ENCODE measurements at places on chromosomes 16 and 17. TPM values are rescaled to one million over a fixed set of nuclear protein-coding genes. Genes with fewer than 3 reads are reported as not detected.

The RNF222 gene
- total RNA-seq: not detected

The FBXW10 gene
- under 0.01 TPM for total RNA-seq

The GAN gene
- 10.3 TPM for total RNA-seq

The MYH13 gene
- not detected for total RNA-seq

DNA sequence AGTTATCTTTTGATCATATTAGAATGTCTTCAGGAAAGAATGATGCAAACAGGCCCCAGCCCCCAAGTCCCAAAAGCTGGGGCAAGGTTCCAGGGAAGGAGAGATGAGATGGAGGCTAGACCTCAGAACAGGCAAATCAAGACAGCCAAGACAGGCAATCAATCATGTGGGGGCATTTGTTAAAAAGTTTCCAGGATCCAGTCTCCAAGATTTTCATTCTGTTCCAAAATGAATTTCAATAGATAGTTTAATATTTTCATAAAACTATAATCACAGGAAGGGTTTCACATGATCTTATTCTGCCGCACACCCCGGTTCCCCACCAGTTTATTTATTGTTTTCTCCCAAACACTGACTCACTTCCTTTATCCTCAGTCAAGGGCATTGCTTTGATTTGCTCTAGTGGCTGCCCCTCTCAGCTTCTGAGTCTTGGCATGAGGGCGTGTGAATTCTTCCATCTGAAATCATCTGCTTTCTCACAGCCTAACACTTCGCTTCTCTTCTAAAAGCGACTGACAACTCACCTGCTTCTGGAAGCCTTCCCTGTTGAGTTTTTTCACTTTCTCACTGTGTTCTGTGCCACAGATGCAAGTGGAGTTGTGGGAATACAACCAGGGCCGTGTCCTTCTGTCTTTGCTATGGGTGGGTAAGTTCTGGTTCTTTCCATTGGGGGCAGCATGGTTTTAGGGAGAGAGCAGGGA, 12.2 kb upstream of the TERF2 start:
- DNase-seq: peak; percentile 37

- peak; percentile 87 for DNase-seq
Measured at GRCh38 chr16:58044266-58045019, 18.9 kb downstream of the MMP15 start.

- no peak for DNase-seq
Measured at GRCh38 chr17:38864636-38865398, 5.0 kb upstream of the LASP1 start.

The ACSM2A gene
- not detected for total RNA-seq

The KREMEN2 gene
- total RNA-seq: not detected

The SEPTIN1 gene
- not detected for total RNA-seq

GRCh38 chr17:73614256-73614655, 30.0 kb downstream of the SDK2 start:
- DNase-seq: peak; percentile 42

DNA sequence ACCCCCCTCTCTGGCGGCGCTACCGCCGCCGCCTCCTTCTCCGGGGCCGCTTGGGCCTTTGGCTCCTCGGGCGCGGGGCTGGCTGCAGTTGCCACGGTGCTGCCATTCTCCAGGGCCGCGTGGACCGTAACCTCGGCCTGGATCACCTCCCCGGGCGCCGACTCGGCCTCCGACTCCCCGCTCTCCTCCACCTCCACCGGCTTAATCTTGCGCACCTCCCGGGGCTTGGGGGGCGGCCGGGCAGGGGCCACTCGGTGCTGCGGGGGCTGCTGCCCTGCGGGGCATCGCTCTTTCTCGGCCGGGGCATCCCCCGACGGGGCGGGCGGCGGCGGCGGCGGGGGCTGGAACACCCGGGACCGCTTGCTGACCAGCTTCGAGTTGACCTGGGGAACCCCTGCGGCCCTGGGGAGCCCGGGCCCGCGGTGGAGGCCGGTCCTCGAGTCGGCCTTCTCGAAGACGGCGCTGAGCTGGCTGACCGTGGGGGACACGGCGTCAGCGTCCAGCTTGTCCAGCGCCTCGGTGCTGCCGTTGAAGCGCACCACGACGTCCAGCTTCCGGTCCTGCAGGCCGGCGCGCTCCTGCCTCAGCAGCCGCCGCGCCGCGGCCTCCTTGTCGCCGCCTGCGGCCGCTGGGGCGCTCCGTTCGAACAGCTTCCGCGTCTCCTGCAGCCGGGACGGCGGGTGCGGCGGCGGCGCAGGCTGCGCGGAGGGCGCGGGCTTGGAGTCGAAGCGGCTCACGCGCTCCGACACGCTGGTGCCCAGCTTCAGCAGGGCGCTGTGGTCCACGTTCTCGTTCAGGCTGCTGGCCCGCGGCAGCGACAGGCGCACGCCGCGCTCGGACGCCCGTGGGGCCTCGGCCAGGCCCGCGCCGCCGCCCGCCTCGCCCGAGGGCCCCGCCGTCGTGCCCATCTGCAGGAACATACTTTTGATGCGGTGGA, 792 bp downstream of the PPP1R9B start:
- peak; percentile 91 for DNase-seq

The CES5A gene
- total RNA-seq: not detected

GRCh38 chr16:10967986-10968385, 23.6 kb downstream of the CLEC16A start:
- no peak for DNase-seq

DNA sequence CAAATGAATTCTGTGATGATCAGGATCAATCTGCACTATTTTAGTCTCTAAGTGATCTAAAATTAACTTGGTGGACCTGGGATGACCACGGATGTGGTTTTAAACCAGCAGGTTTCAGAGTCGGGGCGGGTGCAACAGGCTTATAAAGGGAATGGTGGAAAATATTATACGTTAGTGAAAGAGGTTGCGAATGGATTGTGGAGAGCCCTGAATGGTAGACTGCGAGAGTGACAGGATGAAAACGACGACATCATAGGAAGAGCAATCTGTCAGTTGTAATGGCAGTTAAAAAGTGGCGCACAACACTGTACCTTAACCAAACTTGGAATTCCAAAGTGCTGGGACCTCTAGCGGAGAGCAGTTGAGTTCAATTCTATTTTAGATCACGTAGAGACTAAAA, 1.2 kb upstream of the CYB5B start:
- DNase-seq: no peak

The NKD1 gene
- total RNA-seq: under 0.01 TPM

The KRTAP4-6 gene
- total RNA-seq: not detected

The FNDC8 gene
- total RNA-seq: not detected

The RDM1 gene
- total RNA-seq: 0.36 TPM

DNA sequence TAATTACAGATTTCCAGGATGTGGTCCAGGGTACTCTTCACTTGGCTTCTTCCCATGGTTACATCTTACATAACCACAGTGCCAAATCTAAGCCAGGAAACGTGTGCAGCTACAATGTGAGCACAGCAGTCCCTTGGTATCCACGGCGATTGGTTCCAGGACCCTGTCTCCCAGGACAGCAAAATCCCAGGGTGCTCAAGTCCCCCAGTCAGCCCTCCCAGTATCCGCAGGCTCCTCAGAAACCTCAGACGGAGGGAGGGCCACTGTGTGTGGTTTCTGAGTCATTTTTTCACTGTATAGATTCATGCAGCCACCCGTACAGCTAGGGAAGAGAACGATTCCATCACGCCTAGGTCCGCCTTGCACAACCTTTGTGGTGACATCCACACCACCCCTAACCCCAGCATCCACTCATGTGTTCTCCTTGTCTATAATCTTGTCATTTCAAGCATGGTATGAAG, 11.1 kb upstream of the ATP2C2 start:
- peak; percentile 89 for DNase-seq

The FN3K gene
- total RNA-seq: 2.9 TPM

GRCh38 chr16:55900616-55901393, 25.6 kb upstream of the CES5A start:
- no peak for DNase-seq

GRCh38 chr16:2229091-2229490, 5.7 kb downstream of the E4F1 start:
- no peak for DNase-seq

The KRT25 gene
- not detected for total RNA-seq

DNA sequence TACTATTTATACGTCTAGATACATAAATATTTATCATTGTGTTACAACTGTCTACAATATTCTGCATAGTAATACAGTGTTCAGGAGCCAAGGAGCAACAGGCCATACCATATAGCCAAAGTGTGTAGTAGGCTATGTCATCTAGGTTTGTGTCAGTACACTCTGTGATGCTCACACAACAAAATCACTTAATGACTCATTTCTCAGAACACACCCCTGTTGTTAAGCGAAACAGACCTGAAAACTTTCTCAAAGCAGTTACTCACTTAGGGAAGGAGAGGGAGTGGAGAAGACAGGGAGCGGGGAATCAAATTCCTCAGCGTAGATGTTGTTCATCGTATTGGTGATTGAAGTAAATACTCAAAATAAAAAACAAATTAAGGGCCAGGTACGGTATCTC, 269.5 kb downstream of the STX8 start:
- DNase-seq: peak; percentile 47

GRCh38 chr17:16106161-16106891, 106.7 kb downstream of the TTC19 start:
- DNase-seq: peak; percentile 84

The CRISPLD2 gene
- total RNA-seq: 122 TPM

DNA sequence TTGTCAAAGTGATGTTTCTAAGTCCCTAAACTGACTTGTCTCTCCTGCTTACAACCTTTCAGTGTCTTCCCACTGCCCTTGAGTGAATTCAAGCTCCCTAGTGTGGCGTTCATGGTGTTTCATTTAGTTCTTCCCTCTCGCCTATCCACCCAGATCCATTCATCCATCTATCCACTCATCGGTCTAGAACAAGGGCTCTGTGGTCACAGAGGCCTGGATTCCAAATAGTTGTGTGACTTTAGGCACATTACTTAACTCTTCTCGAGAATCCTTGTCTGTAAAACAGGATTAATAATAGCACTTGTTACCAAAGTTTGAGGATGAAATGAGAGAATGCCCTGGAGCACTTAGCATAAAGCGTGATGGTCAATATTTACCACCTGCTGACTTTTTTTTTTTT, 870 bp upstream of the TAC4 start:
- peak; percentile 36 for DNase-seq

DNA sequence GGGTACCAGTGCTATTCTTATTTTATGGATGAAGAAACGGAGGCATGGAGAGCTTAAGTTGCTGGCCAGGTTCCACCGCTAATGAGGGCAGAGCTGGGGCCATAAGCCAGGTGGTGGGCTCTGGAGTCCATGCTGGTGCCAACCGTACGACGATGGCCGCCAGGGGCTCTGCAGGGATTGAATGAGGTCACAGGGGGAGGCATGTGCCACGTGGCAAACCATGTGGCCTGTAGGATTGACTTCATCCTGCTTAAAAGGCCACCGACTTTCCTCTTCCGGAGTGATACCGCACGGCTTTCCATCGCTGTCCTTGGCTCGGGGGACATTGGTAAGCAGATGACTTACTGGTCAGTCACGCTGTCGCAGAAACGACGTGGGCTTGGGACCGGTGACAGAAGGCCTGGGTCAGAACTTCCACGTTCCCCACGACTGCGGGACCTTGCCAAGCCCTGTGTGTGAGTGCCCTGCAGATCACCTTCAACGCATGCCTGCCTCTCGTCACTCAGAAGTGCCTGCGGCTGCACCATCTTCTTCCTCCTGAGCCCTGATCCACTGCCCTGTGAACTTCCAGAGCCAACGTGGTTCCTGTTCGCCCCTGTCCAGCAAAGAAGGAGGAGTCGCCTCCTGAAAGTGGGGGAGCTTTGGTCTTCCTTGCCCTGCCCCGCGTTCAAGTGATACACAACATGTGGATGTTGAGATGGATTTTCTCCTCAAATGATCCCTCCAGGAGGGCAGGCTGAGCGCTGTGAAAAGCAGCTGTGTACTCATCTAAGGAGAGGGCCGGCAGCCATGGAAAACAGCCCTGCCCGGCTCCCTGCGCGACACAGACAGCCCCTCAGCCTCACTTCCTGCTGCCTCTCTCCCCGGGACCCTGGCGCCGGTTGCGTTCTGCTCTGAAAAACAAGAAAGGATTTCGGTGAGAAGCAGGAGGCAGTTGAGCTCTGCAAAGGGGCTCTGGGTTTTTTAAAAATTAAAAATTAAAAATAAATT, 176.7 kb downstream of the C16orf95 start:
- DNase-seq: no peak

GRCh38 chr17:61517843-61518606, 65.8 kb downstream of the TBX4 start:
- peak; percentile 73 for DNase-seq

The TP53TG3B gene
- not detected for total RNA-seq

The ARHGAP27 gene
- 6.2 TPM for total RNA-seq

The FOXL1 gene
- total RNA-seq: 3.2 TPM

The RAB37 gene
- under 0.01 TPM for total RNA-seq

The CDH11 gene
- 1,116 TPM for total RNA-seq

The TMEM238L gene
- total RNA-seq: not detected
